Left lung (tissue), 14 donors: ENCODE measurements at places on chromosomes 12 and 14. TPM values are rescaled to one million over a fixed set of nuclear protein-coding genes. Genes with fewer than 3 reads are reported as not detected.

The DUSP6 gene
- total RNA-seq: 115 TPM

The SERPINA1 gene
- total RNA-seq: 1,514 TPM

The SDSL gene
- total RNA-seq: 13.8 TPM

The APOF gene
- not detected for total RNA-seq

The GSC gene
- not detected for total RNA-seq

The ATP5F1B gene
- 487 TPM for total RNA-seq

The SLC24A4 gene
- 1.1 TPM for total RNA-seq

The SMCO2 gene
- 0.52 TPM for total RNA-seq

The ACSM4 gene
- not detected for total RNA-seq

The LRP6 gene
- 44.5 TPM for total RNA-seq

The KLRB1 gene
- 2.3 TPM for total RNA-seq

The KRT84 gene
- total RNA-seq: not detected

The CACNA2D4 gene
- total RNA-seq: 2.6 TPM

The RESF1 gene
- total RNA-seq: 32.6 TPM

The HELB gene
- total RNA-seq: 6.4 TPM

The ERC1 gene
- 63.0 TPM for total RNA-seq

The LBHD2 gene
- total RNA-seq: not detected

The VIPAS39 gene
- 15.4 TPM for total RNA-seq

The ERP27 gene
- total RNA-seq: 5.3 TPM

The RTL1 gene
- not detected for total RNA-seq
